ENCODE measurements at places on chromosomes 12 and 14.

DNA sequence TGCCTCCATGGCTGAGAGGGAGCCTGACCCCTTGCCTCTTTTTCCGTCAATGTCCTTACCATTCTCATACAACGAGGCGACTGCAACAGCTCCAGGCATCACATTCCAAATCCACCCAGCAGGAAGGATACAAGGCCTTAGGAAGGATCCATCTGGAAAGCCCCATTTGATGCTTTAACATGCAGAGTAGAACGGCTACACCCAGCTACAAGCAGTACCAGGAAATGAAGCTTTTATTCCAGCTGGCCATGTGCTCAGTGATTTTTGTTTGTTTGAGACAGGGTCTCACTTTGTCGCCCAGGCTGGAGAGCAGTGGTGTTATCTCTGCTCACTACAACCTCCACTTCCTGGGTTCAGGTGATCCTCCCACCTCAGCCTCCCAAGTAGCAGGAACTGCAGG is 124.8 kb downstream of the TMEM132D start:
- DNase-seq = no peak

DNA sequence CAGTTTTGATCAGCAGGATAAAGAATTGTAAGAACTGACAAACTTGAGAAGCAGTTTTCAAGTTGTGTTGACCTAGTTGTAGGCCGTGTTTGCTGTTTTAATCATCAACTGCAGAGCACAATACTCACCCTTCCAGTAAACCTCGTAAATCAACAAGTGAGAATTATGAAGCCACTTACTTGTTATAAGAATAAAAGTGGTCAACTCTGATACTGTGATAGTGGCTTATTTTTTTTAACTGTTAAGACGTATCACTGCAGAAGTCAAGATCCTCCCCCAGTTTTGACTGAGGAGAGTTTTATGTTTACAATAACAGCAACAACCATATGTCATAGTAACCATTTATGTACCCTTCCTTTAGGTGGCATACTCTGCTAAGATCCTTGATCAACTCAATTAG is 100.8 kb upstream of the DACT1 start:
- no peak for DNase-seq

DNA sequence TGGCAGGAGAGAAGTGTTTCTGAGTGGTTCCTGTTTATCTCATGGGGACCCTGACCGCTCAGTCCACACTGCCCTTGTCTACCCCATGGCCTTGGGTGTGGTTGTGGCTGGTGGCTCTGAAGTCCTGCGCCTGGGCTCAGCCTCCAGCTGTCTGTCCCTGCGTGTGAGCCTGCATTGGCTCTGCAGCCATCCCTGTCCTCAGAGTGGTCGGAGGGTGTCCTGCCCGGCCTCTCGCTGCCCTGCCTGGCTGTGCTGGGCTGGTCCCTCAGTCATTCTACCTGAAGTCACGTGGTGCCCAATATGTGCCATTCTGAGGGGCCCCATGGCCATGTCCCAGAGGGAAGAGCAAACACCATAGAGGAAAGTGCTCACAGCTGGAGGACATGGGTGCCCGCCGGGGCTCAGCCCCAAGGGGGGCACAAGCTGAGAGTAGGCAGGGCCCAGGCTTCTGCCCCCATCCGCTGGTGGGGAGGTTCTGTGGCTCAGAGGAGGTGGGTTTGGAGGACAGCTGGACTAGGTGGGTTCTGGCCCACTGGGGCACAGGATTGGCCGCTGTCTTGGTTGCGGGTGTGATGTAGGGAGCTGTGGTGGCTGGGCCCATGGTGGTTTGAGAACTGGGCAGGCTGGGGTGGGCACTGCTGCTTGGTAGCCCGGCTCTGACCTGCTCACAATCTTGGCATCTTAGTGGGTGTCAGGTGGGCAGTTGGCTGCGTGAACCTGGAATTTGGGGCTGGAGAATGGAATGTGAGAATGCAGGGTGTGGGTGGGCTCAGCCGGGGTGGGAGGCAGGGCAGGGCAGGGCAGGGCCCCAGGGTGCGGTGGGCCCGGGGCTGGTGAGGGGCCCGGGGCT is 11.6 kb downstream of the TEDC1 start:
- DNase-seq = no peak

DNA sequence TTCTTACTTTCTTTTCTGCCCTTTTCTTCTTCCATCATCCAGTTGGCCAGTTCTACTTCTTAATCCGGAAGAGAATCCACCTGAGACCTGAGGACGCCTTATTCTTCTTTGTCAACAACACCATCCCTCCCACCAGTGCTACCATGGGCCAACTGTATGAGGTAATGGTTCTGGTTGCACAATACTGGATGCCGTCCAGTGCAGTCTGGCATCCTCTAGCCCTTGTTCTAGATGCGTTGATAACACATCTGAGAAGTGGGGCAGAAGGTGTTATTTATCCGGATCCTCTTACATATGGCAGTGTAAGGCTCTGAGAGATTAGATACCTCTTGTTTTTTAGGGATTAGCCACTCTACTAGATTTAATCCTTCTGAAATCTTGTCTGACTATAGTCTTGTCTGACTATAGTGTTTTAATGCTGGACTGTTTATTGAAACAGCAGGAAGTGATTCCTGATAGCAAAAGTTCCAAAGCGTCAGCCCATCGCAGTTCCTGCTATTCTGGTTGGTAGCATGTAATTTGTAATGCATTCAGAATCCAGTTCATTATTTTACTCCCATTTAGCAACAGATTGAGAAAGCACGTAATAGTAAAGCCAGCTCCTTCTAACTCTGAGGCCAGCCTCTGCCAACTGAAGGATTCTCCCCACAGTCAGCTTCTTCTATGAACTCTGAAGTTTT is 7.9 kb downstream of the GABARAPL1 start:
- no peak for DNase-seq

DNA sequence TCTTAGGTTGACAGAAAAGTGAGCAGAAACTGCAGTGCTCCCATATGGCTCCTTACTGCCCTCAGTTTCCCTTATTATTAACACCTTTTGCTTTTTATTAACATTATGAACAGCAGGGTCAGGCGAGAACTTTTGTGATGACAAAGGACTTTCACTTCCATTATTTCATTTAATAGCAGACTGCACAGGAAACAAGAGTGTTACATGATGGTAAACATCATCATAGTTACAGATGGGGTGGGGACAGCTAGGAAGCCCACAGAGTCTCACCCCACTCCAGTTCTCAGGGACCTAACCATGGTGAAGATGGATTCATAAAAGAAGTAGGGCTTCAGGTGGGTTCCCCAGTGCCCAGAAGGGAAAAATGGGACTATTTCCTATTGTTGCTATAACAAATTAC is 110.1 kb upstream of the PELI2 start:
- no peak for DNase-seq

- DNase-seq = no peak
Observed at GRCh38 chr14:87785897-87786296, 207.1 kb downstream of the GALC start.

DNA sequence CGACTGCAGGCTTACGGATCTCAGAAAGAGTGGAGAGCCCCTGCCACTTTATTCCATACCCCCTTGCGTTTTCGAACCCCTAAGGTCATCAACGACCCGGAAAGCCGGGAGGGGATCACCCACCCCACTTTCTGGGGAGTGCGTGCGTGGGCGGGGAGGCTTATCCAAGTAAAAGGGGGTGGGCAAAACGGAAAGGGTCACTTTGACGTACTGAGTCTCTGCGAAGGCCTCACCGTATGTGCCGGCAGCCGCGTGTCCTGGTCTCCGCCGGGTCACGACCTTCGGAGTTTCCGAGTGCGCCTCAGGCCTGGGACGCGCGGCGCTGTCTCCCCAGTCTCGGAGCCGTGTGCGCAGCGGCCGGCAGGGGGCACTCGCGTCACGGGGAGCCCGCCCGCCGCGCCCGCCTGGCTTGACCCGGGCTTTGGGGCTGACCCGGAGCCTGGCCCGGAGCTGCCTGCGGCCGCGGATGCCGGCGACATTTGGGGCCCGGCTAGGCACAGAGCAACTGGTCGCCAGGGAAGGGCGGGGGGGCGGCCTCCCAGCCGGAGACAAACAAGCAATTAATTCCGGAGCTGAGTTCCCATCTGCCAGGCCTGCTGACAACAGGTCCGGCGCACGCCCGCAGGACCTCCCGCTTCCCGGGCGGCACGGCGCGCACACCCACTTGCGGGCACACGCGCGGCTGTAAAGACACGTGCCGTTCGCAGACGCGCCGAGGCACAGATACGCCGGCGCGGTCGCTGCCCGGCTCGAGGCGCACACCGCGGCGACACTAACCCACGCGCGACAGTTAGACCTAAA is 890 bp upstream of the KIF26A start:
- DNase-seq = no peak

GRCh38 chr14:34673702-34674101 is 40.7 kb downstream of the CFL2 start:
- DNase-seq = no peak

DNA sequence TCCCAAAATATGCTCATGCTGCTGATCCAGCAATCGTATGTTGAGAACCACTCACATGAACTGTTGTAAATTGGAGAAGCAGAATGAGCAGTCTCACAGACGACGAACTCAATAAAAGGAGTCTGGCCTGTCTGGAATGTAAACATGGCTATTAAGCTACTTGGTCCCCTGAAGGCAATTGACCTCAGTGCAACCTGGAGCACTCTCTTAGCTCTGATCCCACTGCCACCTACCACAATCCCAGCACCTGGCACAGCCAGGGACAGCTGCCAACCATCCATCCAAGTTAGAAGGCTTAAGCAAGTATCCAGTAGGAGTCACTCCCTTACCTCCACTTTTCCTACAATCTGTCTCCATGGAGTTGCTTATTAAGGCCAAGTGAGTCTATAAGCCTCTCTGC is 406.9 kb upstream of the CLEC14A start:
- DNase-seq = peak; percentile 63

- DNase-seq = no peak
Observed at GRCh38 chr12:1880153-1880845, 38.2 kb downstream of the CACNA2D4 start.

GRCh38 chr14:64663174-64663573 is 41.0 kb upstream of the PLEKHG3 start:
- peak; percentile 80 for DNase-seq

GRCh38 chr12:111046896-111047295 is 126.5 kb upstream of the MYL2 start:
- no peak for DNase-seq

GRCh38 chr12:76247026-76247646 is 101.1 kb downstream of the BBS10 start:
- DNase-seq = no peak

DNA sequence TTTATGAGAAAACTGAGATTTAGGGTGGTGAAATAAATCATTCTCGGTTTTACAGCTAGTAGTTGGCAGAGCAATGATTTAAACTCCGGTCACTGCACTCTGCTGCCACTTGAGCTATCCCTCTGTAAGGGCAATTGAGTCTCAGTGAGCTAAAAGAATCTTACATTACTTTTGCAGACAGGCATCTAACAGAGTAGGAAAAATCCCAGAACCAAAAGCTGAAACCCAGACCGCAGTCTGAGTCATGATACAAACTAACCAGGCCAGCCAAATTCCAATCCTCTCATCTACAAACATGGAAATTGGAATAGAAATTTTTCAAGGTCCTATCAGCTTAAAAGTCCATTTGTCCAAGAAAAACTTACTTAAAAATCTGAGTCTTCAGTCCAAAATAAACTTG is 73.7 kb downstream of the ANKS1B start:
- no peak for DNase-seq

GRCh38 chr14:69093631-69094421 is 59.1 kb downstream of the DCAF5 start:
- peak; percentile 77 for DNase-seq

DNA sequence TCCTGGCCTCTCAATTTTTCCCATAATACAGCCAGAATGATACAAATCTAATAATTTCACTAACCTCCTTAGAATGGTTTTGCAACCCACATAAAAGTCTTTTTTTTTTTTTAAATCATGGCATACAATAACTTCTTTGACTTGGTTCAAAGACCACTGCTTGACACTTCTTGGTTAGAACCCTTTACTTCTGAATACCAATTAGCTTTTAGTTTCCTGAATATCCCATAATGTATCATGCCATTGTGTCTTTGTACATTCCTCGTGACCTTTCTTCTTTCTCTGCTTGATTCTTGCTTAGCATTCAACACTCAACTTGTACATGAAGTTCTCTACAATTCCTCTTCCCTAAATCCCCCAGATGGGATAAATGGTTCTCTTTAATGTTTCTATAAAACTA is 19.3 kb downstream of the KLHL28 start:
- no peak for DNase-seq

GRCh38 chr12:109386059-109386433 is 38.3 kb downstream of the MYO1H start:
- no peak for DNase-seq

DNA sequence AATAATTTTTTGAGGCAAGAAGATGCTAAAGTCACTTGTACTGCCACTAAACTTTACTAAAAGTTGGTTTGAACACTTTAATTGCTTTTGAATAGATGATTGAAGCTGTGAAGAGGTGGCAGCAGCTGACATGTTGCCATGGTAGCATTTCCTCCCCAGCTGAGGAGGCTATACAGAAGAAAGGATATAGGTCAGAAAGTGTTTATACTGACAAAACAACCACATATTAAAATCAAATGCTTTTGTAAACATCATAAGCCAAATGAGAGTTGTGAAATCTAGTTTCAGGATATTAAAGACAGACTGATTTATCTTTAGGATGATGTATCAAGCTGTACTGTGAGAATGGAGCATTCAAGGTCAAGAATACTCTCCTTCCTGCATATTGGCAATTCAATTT is 41.7 kb downstream of the TSPAN19 start:
- DNase-seq = no peak

GRCh38 chr12:106581543-106582248 is 1.1 kb upstream of the RFX4 start:
- peak; percentile 59 for DNase-seq

DNA sequence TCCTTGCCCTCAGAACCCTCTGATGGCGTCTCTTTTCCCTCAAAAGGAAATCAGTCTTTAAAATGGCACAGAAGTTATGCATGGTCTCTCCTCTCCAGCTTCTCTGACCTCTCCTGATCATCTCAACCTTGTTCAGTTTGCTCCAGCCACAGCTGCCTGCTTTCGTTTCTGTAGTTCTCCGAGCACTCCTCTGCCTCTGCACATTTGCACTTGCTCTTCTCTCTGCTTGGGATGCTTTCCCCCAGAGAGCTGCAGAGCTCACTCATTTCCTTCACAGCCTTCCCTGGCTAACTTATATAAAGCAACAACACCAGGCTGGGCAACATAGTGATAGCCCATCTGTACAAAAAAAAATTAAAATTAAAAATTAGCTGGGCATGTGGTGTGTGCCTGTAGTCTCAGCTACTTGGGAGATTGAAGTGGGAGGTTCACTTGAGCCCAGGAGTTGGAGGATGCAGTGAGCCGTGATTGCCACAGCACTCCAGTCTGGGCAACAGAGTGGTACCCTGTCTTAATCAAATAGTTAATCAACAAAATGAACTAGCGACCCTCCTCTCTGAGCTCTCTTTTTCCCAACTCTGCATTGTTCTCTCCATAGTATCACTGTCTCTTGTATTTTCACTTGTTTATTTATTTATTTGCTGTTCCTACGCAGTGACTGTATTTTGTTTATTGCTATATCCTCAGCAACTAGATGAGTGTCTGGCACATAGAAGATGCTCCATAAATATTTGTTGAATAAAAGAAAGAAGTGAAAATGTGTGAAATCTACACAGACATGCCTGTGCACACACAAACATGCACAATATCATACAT is 37.7 kb downstream of the PPFIBP1 start:
- no peak for DNase-seq
